ENCODE measurements at places on chromosomes 16 and 17.
A peak's percentile ranks its signal among the peaks of the same experiment; 100 is the strongest.

DNA sequence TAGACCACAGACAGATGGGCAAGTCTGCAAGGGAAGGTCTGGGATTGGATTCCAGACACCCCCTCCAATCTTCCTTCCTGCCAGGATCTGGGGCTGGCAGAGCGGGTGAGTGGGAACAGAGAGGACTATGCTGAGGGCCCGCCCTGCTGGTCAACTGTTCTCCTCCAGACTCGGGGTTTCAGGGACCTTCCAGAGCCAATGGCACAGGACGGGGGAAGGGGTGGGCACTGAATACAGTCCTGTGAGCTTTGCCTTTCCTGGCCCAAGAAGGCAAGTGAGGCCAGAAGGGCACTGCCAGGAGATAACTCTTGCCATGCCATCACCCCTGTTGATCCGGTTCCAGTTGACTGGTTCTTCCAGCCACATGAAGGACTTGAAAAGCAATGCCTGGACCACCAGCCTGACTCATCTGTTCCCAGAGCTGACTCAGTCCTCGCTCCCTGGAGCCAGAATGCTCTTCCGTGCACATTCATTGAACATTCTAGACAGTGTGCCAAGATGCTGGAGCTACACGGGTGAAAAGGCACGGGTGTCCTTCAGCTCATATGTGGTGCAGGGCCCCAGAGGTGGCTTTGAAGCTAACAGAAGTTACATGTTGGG is 533 bp upstream of the MEFV start:
- no peak for DNase-seq

DNA sequence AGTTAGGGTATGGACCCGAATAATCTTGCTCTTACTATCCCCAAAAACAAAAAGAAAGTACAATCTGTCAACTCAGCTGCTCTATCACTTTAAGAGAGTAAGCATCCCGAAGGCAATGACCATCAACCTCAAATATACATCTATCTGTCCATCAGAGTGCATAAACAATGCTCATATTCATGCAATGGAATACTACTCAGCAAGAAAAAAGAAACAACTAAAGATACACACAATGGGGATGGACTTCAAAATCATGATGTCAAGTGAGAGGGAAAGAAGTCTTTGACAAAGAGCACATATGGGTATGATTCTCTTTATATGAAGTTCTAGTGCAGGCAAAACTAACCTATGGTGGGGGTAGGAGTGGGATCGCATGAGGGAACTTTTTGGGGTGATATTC is 9.5 kb downstream of the MYO18A start:
- no peak for DNase-seq

DNA sequence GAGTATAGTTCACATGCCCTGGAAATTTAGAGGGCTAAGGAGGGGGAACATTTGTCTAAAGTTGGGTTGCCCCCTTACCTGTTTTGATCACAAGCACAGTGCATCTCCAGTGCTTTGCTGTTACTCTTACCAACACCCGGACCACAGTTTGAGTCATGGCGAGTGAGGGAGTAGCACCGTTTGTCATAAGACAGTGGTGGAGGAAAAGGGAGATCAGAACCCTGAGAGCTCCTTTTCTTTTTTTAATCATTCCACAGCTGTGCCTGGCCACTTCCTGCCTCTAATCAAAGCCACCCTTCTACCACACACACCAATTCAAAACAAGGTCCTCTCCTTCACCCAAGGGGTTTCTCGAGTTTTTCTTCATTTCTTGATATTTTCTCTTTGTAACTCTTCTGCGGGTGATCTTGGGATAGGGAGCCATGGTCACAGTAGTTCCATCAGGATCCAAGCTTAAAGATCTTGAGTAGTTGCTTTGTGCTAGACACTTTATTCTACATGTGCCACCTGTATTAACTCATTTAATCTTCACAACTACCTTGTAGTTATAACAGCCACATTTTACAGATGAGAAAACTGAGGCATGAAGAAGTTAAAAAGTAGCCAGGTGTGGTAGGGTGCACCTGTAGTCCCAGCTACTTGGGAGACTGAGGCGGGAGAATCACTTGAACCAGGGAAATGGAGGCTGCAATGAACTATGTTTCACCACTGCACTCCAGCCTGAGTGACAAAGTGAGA is 5.0 kb upstream of the MYL4 start:
- DNase-seq, result no peak

GRCh38 chr17:19304209-19304608 is 58.3 kb downstream of the B9D1 start:
- DNase-seq, result peak; percentile 35

- peak; percentile 72 for DNase-seq
Measured at GRCh38 chr16:78815713-78816112, 716.3 kb downstream of the WWOX start.

GRCh38 chr16:88482630-88483391 is 29.7 kb downstream of the ZFPM1 start:
- DNase-seq, result no peak

DNA sequence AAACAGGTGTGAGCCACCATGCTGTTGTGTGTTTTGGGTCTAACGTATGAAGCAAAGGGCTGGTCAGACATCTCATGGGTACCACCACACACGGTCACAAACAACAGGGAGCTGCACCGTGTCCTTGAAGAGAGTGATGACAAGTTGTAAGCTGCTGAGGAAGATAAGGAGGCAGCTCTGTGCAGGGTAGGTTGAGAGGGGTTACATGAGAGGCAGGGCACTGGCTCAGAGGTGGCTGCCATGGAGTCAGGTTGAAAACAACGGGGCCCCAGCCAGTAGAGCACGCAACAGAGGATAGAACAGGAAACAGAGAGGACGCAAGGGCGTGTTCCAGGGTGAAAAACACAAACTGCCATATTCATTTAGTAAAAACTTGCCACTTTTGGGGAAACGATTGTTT is 52.2 kb downstream of the TRARG1 start:
- no peak for DNase-seq

- DNase-seq, result peak; percentile 49
Measured at GRCh38 chr16:77584205-77584859, 138.0 kb upstream of the NUDT7 start.

DNA sequence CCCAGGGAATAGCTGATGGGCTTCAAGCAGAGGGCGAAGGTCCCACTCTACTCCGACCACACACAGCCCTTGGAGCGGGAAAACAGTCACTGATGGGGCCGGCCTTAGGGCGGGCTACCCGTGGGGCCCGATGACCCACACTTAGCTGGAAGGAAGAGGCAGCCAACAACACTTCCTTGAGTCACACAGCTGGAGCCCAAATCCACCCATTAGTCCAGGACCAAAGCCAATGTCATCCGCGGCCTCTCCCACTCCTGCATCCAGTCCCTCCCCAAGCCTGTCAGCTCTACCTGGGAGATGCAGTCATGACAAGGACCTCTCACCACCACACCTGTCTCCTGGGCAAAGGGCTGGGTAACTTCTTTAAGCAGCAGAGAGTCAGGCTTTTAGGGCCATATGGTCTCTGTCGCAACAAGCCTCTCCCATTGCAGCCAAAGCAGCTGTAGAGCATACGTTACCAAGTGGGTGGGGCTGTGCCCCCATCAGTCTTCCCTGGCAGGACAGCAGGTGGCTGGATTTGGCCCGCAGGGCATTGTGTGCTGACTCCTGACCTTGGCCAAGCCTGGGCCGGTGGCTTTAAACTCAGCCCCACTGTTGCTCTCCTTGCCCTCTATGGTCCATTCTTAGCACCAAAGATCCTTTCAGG is 110.7 kb downstream of the SOCS1 start:
- no peak for DNase-seq

DNA sequence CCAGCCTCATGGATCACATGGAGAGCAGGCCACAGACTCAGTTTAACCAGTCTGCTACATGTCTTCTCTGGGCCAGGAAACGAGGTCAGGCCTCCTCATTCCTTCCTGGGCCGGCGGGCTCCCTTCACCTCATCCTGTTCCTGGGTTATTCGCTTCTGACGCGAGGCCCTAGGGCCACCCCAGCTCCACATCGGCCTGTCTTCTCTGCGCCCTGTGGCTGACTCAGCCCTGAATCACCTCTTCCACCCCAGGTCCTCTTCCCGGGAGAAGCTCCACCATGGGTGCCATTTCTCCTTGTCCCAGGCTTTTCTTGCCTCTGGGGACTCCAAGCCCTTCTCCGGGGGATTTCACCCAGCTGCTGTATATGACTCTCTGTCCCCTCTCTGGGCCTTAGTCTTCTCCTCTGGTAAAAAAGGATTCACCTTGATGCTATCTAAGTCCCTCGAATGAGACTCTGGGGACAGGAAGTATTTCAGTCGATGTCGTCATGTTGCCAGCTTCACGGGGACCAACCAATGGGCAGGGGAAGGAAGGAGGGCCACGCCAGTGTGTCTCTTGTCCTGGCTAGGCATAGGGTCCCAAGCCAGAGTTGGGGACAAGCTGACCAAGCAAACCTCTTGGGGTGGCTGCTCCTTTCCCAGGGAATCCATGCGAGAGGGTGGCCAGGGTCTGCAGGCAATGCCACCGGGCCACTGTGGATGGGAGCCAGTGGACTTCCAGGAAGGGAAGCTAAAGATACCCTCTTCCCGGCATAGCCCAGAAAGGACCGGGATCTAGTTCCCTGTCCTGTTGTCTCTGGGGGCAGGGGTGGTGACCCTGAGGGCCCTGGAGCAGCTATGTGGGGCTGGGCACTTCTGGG is 58.7 kb downstream of the SOCS3 start:
- DNase-seq, result no peak

DNA sequence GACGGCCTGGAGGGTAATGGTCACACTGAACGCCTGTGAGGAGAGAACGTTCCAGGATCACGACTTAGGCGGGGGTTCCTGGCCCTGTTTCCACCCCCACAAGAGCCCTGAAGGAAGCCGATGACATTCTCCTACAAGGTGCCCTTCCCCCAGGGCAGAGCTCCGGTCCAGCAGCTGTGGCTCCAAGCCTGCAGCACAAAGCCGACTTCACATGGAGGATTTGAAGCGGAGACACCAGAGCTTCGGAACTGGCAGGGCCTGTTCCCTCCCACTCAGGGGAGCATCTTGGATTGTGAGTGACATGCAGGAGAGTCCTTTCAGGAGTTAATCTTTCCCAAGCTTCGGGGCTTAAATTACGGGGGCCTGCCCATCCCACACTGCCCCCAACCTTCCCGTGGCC is 5.0 kb downstream of the FADS6 start:
- DNase-seq, result no peak

- DNase-seq, result no peak
Measured at GRCh38 chr16:66081775-66082366, 284.6 kb upstream of the CDH5 start.

GRCh38 chr17:48526608-48527546 is 3.9 kb downstream of the HOXB1 start:
- no peak for DNase-seq

- DNase-seq, result no peak
Measured at GRCh38 chr16:66911112-66911511, 7.6 kb downstream of the CDH16 start.

GRCh38 chr17:9408868-9409829 is 166.5 kb downstream of the STX8 start:
- DNase-seq, result peak; percentile 38

GRCh38 chr16:58960034-58960433 is 225.9 kb upstream of the GOT2 start:
- DNase-seq, result no peak

DNA sequence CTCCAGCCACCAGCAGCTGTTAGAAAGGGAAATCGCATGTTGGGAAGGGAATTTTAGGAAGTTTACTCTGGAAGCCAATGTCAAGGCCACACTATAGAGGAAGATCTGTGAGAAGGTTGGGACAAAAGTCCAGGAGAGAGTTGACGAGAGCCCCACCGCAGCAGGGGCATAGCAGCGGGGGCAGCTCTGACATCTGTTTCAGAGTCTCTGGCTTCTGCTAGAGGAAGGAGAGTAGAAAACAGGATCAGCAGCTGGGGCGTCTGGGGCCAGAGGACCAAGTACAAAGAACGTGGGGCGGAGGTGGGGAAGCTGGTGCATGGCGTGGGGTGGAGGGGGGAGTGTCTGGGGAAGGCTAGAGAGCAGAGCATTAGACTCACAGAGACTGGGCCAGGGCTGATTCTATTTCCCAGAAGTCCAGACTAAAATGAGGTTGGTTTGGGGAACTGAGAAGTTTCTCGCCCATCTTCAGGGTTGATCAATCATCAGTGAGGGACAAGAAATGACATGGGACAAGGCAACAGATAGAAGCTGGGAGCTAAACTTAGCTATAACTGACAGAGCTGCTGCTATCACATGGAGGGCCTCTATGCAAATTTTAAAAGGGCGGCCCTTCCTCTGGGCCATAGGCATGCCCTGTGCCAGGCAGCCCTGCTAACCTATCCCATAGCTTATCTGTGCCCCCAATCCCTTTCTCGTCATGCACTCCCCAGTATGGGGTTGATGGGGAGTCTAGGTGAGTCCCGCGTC is 1.2 kb downstream of the RABEP2 start:
- DNase-seq, result no peak

- peak; percentile 16 for DNase-seq
Measured at GRCh38 chr16:72099377-72099818, 5.8 kb downstream of the DHX38 start.

- no peak for DNase-seq
Measured at GRCh38 chr17:5897275-5897911, 172.8 kb upstream of the WSCD1 start.

DNA sequence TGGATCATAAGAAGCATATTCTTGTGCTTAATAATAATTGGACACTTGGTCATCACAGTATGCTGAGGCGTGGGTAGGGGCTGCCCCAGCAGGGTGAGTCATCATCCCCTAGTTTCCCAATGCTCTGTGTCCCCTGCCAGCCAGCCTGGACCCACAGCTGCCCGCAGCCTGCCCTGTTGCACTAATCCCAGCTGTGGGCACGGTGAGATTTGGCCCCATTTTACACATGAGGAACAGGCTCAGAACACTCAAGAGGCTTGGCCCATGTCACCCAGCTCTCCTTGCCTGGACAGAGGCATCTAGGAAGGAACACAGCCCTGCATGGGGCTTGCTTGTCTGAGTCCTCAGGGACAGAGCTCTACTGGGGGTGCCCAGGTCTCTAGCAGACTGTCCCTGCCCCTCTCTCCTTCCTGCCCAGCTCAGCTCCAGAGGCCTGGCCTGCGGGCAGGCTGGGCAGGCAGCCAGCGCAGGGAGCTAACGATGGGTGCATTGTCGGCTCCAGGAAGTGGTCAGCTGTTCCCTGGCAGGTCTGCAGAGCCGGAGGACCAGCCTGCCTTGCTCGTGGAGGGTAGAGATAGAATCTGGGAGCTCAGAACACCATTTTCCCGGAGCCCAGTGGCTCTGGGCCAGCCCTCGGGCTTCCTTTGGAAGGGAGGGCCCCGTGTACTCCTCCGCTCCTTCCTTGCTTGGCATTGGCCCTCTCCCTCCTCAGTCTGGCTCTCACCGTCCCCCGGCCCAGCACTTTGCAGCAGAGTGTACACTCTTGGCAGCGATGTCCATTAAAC is 189.4 kb downstream of the RAB11FIP4 start:
- DNase-seq, result peak; percentile 57

- DNase-seq, result no peak
Measured at GRCh38 chr16:74898659-74899058, 86.3 kb downstream of the WDR59 start.

- no peak for DNase-seq
Measured at GRCh38 chr17:82213251-82214011, 789 bp upstream of the CCDC57 start.

DNA sequence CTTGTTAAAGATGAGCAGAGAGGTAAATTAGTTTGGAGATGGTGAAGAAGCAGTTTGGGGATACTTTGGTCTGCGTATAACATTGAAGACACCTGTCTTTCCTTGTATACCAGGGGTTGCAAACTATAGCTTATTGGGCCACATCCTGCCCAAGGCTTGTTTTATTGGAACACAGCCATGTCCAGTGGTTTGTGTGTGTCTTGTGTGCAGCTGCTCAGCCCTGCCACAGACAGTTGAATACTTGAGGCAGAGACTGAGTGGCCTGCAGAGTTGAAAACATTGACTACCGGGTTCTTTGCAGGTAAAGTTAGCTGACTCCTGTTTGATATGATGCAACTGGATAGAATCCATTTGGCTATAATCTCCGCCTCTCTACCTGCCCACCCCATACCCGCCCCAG is 224.4 kb downstream of the PRKCA start:
- no peak for DNase-seq

Measured in muscle of back (tissue), 13 donors.